HCT116 (cell line): ENCODE measurements at places on chromosomes 6 and 20.
A peak's percentile ranks its signal among the peaks of the same experiment; 100 is the strongest.

GRCh38 chr20:33034901-33035492, 3.5 kb downstream of the BPIFB6 start:
- no peak for DNase-seq

DNA sequence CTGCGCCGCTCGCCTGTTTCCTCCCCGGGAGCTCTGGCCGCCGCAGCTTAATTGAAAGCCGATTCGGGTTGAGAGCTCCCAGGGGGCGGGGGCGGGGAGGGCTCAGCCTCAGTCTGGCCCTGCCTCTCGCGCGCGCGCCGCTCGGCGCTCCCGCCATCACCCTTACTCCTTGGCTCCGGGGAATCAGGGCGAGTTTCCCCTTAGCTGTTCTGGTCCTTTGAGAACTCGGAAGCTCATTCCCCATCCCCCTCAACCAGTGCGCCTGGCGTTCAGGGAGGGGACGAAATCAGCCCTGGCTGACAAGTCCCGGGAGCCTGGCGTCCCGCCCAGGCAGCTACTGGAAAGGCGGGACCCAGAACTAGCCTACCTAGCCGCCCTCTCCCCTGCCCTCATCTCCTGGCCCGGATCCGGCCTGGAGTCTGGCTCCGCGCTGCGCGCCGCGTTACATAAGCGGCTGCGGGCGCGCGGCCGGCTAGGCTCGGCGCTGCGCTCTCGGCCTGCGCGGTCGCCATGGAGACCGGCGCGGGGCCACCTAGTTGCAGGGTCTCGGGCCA, 2.8 kb downstream of the SLC12A5 start:
- DNase-seq = no peak

DNA sequence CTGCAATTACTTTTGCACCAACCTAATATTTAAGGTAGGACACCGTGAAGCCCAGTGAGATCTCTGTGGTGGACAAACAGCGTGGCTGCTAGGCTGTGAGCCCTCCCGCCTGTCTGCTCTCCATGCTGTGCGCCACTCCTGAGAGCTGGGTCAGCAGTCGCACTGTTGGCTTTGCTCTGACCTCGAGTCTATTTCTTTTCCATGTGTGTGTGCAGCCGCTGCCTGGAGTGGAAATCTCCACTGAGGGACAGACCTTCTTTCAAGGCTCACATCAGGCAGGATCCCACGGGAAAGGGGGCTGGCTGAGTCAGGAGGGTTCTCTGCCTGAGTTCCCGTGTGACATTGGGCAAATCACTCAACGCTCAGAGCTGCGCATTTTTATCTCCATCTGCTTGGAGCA, 27.1 kb downstream of the RIPOR3 start:
- no peak for DNase-seq

- no peak for DNase-seq
Measured at GRCh38 chr6:105909106-105909505, 177.0 kb upstream of the PRDM1 start.

DNA sequence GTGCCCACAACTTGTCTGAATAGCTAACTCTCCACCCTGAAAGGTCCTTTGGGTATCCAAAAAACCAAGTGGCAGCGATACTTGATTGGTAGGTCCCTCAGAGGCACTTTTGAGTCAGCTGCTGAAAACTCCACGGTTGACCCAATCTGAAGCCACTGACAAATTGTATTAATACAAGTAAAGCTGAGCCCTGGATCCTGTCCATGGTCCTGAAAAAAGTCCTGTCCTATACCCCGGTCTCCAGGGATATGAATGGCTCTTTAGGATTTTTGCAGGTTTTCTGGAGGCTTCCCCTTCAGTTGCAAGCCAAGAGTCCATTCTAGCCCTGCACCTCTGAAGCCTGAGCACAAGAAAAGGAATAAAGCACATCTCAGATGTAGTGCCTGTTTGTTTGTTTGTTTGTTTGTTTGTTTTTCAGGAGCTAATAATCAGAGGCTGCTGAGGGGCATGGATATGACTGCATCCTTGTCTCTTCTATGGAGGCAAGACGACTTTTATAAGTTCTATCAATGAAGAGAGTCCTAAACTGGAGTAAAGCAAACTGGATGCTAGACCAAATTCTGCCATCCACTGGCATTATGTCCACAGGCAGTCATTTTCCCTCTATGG, 1.7 kb upstream of the SLC12A5 start:
- no peak for DNase-seq

DNA sequence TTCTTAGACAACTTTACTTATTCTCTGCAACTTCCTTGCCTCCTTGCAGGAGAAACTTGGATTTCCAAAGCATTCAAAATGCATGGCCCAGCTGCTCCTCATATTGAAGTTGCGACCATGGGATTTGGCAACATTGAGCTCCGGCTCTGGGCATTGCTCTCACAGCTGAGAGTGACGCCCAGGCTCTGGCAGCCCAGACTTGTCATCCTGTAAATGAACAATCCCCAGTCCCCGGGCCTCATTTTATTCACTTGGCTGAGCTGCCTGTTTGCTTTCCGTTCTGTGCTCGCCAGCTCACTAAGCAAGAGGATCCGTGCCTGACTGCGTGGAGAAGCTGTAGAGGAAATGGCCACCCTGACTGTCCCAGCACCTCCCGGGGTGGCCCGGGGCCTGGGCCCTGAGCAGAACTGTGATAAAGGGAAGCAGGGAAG, 119.5 kb upstream of the CD93 start:
- DNase-seq = no peak

GRCh38 chr6:44036699-44037101, 90.6 kb downstream of the MRPL14 start:
- no peak for DNase-seq

DNA sequence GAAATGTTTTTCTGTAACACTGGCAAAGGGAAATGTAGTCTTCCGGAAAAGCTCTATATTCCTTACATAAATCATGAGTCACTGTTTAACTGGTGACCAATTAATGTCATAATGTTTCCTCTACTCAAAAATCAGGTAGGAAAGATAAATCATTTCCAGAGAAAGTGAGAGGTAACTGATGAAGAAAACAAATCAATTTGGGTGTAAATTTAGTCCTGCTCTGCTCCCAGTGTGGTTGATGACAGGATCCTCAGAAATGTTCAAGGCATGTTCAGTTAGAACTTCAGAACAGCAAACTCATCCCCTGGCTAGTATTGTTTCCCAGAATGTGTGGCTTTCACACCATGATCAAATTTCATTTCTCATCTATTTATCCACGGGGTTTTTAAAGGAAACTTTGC, 38.8 kb upstream of the SPACA1 start:
- DNase-seq = no peak

GRCh38 chr6:138593124-138593877, 94.0 kb upstream of the NHSL1 start:
- DNase-seq = peak; percentile 64

DNA sequence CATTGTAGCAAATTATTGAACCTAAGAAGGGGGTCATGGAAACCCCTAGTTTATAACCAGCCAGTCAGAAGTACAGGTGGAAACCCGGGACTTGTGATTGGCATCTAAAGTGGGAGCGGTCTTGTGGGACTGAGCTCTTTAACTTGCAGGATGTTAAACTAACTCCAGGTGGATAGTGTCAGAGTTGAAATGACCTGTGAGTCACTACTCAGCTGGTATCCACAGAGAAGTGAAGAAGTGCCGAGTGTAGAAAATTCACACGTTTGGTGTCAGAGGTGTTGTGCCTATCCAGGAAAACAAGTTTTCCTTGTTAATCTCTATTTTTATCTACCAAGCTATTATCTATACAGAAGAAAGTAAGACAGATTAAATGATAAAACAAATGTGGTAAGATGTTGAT, 179.7 kb downstream of the ADGRG6 start:
- no peak for DNase-seq

DNA sequence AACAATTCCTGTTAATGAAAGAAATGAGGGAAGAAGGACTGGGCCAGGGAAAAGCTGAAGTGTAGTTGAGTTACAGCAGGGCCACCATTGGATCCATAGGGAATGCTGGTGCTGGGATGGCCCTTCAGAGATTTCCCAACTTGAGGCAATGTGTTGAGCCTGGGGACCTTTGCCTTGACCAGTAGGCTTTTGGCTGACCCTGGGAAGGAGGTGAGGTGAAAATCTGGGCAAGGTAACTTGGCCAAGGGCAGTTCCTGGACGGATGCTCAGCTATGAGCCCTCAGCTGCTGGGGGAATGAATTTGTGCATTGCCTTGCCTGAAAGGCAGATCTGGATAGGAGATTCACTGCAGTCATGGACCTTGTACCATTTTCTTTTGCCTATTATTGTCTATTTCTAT, 20.4 kb downstream of the UTRN start:
- DNase-seq = no peak

- DNase-seq = no peak
Measured at GRCh38 chr6:16028966-16029365, 99.9 kb upstream of the MYLIP start.

DNA sequence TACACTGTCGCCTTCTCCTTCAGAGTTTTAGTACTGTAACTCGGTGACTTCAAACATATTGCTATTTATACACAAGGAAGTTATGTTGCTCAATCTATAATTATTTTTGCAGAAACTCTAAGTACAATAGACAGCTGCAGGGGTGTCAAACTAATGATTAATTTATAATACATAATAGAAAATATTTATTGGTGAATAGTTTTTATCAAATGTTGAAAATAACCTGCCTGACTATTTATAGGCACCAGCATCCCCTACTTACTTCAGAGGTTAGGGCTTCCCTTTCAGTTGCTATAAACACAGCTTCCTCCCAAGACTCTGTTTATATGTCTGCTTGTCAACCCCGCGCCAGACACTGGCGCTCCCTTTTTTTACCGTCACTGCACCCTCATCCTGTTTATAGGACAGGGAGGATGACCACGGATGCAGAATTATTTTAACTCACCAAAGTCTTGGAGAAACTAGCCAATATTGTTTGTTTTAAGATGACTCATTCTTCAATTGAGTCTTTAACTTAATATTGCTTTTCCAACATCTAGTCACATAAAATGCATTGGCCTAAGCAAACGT, 225.0 kb downstream of the ALDH8A1 start:
- DNase-seq = no peak

DNA sequence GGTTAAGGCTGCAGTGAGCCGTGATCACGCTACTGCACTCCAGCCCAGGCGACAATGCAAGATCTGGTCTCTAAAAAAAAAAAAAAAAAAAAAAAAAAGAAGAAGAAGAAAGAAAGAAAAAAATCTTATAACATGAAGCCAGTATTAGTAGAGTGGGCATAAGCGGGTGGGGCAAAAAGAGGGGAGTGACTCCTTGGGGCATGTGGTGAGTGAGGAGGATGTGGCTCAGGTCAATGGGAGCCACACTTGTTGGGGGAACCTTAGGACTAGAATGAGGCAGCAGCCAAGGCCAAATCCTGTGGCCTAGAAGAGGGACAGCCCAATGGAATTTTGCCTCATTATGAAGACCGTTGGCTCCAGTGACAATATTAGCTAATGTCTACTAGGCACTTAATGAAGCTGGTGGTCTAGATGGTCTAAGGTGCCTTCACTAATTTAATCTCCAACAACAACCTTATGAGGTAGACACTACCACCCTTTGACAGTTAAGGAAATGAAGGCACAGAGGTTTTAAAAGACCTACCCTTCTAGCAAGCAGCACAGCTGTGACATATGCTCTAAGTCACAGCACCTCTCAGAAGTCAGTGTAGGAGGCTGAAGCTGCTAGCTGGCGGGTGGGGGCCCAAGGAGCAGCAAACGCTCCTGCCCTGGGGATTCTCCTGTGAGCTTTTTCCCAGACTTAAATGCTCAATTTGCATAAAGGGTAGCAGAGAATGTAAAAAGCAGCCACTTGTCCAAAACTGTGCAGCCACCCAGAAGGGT, 23.6 kb upstream of the ARMC12 start:
- no peak for DNase-seq

DNA sequence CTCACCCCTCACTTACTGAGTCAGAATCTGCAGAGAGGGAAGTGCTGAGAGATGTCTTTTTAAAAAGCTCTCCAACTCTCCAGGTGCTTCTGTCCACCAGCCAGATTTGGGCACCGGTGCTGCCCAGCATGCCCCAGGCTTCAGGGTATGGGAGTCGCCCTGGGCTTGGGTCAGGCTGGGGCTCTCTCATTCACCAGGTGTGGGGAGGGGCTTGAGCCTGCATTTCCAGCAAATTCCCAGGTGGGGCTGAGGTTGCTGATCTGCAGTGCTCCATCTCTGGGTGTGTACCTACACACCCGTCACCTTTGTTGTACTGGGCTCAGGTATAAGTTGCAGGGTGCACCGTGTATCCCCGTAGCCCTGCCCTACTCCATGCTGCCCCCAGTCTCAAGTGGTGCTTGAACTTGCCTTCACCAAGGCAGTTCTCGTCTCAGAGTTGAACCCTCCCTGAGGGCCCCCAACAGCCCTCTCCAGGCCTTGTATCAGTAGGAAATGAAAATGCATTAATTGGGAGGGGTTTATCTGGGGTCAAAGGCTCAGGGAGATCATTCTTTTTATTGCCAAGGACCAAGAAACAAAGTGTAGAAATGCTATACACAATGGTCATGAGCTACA, 23.5 kb downstream of the PPP1R3G start:
- no peak for DNase-seq

DNA sequence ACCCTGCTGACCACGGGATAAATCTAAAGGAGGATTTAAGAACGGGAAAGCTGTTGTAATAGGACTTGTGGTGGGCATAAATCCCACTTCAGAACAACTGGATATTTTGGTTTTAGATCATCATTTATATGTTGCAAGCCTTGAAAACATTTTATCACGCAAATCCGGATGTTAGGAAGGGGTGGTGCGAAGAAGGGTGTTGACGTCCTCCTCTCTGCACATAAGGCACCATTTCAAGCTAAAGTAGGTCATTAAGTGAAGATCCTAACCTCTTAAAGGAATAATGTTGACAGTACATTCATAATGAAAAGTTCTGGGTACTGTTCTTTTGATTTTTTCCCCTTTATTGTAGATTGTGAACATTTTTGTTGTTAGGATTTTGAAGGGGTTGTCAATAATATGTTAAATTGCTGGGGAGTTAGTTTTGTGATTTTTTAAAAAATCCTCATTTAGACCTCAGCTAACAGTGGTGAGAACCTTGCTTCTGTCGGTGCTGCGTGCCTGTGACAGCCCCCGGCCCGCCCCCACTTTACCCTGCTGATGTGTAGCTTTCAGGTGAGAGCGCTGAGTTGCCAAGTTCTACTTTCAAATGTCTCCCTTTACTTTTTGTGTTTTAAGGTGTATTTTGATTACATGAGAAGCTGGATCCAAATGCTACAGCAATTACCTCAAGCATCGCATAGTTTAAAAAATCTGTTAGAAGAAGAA, 88.8 kb downstream of the MAP3K4 start:
- no peak for DNase-seq

DNA sequence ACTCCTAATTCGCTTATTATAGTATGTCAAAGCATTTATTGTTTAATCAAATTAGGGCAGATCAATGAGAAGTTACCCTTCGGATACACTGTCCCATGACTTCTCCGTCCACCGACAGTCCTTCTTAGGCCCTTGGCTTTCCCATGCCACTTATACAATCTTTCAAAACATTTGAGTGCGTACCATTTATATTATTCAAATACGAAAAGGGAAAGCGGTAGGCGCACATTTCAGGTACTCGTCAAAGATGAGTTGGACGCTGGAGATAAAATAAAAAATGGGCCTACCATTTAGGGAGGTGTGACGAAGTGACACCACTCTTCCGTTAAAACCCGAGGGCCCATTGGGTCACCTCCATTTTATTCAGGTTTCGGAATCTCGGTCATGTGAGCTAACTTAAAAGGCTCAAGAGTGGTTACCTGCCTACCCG, 542 bp upstream of the AFG1L start:
- no peak for DNase-seq
